T-helper 1 cell (primary cell): ENCODE measurements at places on chromosomes 1 and 21.

GRCh38 chr1:88998716-88999115 lies 6.3 kb upstream of the KYAT3 start:
- no peak for DNase-seq

- DNase-seq: no peak
Observed at GRCh38 chr1:227753999-227754711, 18.9 kb downstream of the SNAP47 start.

GRCh38 chr1:172269644-172270043 lies 150.8 kb upstream of the C1orf105 start:
- no peak for DNase-seq

DNA sequence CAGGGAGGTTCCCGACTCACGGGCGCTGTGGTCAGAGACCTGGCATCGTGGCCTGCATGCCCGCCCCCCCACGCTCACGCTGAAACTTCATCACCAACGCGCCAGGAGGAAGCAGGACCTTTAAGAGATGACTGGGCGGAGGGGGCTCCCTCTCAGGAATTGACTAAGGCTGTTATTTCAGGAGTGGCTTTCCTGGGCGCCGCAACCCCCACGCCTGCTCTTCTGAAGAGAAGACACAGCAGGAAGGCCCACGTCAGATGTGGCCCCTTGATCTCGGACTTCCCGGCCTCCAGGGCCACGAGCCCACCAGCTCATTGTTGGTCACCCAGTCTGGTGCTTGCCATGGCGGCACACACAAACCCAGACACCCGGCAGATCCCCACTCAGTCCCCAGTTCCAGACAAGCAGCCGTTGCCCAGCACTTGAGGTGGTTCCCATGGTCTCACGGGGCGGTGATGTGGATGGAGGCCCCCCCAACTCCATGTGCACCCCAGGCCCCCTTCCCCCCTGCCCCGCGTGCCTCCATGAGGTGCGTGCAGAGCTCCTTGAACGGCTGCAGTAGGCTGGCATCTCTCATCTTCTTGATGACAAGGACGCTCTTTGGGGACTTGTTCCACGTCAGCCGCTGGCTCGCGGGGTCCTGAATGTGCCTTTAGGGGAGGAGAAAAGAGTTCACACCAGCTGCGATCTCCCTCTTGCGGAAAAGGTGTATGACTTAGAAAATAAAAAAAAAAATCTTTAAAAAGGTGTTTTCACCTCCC lies 21.4 kb downstream of the NADK start:
- DNase-seq: no peak

- DNase-seq: no peak
Observed at GRCh38 chr1:28173980-28174297, 2.6 kb downstream of the PTAFR start.

GRCh38 chr1:17462669-17463068 lies 23.2 kb upstream of the RCC2 start:
- DNase-seq: no peak

GRCh38 chr1:208565756-208566440 lies 321.7 kb upstream of the PLXNA2 start:
- DNase-seq: no peak

- DNase-seq: no peak
Observed at GRCh38 chr21:45085700-45086099, 11.3 kb downstream of the ADARB1 start.

DNA sequence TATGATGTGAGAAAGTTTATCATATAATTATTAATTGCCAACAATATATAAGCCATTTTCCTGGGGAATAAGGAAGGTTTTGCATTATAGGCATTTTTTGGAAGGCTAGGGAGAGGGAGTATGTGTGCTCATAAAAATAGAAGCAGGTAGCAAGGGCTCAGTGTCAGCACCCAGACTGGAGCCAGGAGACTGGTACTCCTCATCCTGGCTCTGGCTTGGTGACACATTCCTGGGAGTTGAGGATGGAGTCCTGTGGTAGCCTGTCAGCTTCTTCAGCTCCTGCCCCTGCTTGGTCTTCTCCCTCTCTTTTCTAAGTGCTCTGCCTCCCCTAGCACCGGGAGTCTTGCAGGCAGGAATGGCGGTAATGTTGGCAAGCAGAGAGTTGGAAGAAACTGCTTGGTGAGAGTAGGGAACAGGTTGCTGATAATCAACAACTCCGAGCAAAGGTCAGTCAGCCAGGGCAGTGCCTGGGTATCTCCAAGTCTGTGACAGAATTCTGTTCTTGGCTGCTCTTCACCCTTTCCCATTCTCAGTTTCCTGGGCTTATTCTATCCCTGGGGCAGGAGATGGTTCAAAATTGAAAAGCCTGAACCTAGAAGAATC lies 23.0 kb downstream of the GIPC2 start:
- DNase-seq: no peak
